ENCODE measurements at places on chromosomes 13 and 19.

- no peak for DNase-seq
These were observed 463.3 kb downstream of the ITGBL1 start for GRCh38 chr13:101915755-101916107.

DNA sequence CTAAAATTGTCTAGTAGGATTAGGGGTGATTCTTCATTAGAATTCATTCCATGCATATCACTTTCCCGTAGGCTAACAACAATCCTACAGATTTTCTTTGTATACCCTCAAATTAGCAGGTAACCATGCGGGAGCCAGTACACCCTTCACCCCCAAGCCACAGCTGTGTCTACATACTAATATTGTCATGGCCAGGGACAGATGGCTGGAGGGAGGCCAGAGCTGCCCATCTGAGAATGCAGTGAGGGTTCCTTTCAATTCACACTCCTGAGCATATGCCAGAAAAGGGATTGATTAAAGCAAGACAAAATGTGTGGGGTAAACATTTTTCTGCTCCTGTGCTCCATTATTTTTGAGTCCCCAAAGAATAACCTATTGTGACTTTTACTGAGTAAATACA is 68.9 kb downstream of the FREM2 start:
- no peak for DNase-seq

DNA sequence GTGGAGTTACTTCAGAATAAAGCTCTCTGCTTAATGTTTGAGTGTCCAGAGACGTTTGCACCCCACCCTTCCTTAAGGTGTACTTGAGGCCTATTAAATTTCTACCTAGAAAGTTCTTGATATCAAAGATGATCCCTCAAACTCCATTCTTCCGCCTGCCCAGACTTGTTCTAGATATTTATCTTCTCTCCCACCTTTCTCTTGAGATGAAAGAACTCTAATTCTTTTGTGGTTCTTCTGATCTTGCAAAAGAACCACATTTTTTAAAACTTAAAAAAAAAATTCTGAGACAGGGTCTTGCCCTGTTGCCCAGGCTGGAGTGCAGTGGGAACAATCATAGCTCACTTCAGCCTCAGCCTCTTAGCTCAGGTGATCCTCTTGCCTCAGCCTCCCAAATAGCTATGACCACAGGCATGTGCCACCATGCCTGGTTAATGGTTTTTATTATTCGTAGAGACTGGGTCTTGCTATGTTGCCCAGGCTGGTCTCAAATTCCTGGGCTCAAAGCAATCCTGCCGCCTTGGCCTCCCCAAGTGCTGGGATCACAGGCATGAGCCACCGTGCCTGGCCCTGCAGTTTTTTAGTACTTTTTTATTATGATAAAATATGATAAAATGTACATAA is 94.3 kb downstream of the SIPA1L3 start:
- no peak for DNase-seq

- DNase-seq, result peak; percentile 69
These were observed 8.3 kb upstream of the CRX start for GRCh38 chr19:47813304-47813994.

DNA sequence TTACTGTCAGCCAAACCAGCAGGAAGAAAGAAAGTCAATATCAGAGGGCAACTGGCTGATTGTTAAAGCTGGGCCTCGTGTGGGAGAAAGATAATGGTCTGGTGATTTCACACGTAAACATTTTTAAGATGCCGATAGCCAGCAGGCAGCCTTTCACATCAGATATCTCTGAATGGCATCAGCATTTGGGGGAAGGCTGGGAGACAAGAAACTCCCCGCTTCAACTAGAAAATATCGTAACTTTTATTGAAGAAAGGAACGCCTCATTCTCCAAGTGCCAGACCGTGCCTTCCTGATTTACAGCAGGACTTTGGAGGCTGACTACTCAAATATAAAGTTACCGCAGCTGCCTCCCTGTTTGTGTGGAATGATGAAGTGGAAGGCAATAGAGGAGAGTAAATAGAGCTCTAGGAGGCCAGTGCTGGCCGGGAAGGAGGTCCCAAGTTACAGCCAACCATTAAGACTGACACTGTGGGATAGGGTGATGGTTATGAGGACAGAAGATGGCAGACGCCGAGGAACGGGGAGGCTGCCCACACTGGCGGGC is 284.3 kb upstream of the MAB21L1 start:
- no peak for DNase-seq

GRCh38 chr13:40161351-40161810 is 505.1 kb downstream of the FOXO1 start:
- no peak for DNase-seq

DNA sequence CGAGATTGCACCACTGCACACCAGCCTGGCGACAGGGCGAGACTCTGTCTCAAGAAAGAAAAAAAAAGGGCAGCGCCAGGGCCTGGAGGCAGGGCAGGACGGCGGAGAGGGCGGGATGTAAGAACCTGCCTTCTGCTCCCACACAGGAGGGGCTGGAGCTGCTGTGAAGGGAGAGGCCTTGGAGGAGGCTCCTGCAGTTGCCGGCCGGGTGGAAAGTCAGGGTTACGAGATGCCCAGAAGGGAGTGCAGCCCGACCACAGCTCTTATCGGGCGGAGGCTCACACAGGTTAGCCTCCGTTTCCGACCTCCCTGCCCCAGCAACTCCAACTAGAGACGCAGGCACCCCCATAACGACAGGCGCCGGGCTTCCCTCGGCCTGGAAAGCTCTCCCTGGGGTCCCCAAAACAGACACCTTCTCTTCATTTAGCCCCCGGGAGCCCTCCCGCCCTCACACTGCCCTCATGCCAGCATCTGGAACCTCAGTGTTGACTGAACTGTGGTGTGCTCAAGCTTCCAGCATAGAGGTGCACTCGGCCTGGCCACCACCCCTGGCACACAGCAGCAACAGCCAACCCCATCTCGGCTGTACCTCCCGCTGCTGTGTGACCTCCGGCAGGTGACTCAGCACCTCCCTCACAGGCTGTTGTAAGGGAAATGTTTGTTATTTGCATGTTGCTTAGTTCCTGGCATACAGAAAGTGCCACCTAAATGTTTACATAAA is 1.4 kb downstream of the PLPP2 start:
- peak; percentile 26 for DNase-seq

DNA sequence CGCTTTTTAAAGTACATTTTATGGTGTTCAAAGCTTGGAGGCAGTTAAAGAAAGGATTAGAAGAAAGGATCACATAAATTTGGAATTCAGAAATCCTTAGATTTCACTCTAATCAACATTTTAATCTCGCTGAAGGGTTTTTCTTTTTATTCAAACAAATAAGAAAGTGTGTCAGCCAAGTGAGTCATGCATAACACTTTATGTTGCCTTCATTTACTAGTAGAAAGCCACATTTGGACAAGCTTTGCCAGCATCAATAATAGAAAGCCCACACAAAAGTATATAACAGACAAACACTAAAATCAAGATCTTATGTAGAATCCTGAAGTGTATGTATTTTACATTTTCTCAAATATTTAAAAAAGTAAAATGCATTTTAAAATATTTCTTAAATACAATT is 154.9 kb upstream of the TRPC4 start:
- no peak for DNase-seq
